ENCODE measurements at places on chromosomes 3 and 15.

- DNase-seq = no peak
Observed at GRCh38 chr15:68449389-68449788, 17.4 kb upstream of the ITGA11 start.

GRCh38 chr3:127050733-127051132, 67.8 kb downstream of the PLXNA1 start:
- DNase-seq = no peak

DNA sequence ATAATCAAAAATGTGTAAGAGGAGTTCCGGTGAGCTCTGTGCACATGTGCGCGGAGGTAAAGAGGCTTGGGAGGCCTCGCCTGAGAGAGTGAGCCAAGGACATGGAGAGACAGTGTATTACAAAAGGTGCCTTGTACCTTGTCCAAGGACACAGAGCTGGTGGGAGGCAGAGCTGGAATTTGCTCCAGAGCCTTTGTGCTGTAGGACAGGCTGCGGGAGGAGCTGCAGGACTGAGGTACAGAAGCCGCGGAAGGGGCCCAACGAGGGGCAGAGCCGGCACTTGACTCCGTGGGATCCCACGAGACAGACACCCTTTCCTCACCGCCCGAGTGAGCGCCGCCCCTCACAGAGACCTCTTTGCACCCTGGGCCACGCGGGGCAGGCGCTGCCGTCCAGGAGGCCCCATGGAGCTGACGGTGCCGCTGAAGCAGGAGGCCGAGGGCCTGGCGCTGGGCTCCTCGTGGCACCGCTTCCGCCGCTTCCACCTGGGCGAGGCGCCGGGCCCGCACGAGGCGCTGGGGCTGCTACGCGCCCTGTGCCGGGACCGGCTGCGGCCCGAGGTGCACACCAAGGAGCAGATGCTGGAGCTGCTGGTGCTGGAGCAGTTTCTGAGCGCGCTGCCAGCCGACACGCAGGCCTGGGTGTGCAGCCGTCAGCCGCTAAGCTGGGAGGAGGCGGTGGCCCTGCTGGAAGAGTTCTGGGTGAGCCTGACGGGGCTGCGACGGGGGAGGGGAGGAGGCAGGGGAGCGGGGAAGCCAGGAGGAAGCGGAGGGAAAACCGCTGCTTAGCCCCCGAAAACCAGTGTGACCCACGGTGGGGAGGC, 68.7 kb downstream of the SLTM start:
- no peak for DNase-seq

- DNase-seq = peak; percentile 96
Observed at GRCh38 chr3:138082085-138082991, 33.1 kb downstream of the DZIP1L start.

GRCh38 chr15:47610736-47611135, 106.6 kb upstream of the SEMA6D start:
- DNase-seq = no peak

DNA sequence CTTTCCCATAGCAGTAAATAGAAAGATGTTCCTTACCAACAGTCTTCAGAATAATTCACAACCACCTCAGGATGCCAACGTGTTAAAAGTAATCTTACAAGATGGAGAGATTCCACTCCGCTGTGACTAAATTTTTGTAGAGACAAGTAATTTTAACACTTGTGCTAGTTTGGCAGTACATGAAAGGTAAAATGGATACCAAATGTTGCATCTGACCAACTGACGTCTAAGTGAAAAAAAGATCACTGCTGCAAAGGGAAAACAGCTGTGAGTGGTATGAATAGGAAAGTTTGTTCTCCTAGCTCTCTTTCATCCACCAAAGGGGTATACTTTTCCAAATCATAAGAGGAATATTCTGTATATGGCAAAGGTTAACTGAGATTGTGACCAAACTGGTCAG, 2.6 kb downstream of the SPG21 start:
- no peak for DNase-seq

DNA sequence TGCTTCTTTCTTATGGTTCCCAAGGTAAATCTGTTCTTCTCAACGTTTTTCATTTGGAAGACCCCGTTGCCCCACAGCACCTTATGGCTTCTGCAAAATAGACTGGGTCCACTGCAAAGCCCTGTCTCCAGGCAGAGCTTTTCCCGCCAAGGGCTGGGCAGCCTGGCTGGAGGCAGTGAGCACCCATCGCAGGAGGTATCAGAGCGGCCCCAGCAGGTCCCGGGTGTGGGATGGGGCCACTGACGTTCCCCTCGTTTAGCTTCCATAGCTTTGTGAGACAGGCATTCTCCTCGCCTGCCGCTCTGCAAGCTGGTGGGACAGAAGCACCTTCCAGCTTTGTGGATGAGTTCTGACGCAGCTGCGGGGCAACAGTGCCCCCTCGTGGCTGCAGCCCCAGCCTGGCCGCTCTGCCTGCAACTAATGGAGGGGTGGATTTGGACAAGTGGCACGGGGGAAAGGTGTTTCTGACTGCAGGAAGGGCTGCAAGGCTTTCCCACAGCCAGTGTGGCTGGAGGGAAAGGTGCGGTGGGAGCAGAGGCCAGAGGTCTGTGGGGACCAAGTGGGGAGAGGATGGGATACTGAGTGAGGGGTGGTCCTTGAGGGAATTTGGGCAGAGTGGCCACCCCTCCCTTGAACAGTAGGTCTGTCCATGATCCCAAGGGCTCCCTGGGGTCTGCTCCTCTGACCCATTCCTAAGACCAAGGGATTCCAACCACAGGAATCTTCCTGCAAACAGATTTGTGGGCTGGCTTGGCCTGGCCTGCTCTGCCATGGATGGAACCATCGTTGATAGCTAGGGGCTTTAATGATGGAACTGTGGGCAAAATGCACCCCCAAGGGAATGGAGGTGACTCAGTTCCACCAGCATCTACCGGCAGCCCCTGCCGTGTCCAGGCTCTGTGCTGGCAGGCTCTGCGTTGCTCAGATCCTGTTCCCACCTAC, 99.4 kb downstream of the FBLN2 start:
- peak; percentile 70 for DNase-seq

DNA sequence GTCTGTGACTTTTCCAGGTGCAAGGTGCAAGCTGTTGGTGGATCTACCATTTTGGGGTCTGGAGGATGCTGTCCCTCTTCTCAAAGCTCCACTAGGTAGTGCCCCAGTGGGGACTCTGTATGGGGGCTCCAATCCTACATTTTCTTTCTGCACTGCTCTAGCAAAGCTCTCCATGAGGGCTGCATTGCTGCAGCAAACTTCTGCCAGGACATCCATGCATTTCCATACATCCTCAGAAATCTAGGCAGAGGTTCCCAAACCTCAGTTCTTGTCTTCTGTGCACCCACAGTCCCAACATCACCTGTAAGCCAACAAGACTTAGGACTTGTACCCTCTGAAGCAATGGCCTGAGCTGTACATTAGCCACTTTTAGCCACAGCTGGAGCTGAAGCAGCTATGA, 694.5 kb upstream of the BCHE start:
- no peak for DNase-seq

GRCh38 chr15:67149068-67149772, 83.8 kb downstream of the SMAD3 start:
- no peak for DNase-seq

DNA sequence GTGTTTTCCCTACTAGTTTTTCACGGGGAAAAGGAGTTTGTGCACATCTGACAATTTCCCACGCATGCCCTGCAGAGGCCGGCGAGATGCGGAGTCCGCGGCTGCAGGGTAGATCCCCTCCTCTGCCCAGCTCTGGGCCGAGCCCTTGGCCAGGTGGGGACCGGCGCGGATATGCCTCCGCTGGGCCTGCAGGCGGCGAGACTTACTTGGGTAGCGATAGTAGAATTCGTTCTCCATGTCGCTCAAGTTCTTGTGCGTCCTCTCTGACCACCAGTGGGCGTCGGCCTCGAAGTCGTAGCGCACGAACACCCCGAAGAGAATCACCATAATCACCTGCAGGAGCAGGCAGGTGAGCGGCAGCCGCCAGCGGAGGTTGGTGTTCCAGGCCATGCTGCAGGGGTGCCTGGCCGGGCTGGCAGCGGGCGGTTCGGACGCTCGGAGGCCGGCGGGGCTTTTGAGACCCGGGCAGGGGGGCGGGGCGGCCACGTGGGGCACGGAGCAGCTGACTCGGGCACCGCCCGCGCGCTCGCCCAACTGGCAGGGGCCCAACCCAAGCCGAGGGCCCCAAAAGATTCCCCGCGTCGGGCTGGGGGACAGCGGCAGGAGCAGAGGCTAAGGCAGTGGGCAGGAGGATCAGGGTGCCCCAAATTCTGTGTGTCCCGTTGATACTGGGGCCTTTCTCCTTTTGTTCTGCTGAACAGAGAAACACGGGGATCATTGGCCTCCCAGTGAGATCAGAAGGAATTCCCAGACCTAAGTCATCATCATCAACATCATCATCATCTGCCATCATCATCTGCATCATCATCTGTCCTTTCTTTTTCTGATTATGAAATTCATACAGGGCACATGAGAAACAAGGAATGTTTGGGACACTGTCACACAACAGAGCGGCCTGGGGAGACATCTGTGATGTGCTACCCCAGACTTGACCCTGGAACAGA, at the start of gene RHCG:
Gene RHCG, minus strand, starts transcription at position 429 of the 944 bp plus-strand sequence. Its CDS starts 39 bp downstream, at position 390.
- DNase-seq = peak; percentile 57

GRCh38 chr3:20924646-20925385, 738.8 kb upstream of the SGO1 start:
- peak; percentile 29 for DNase-seq

- DNase-seq = no peak
Observed at GRCh38 chr3:63998852-63999754, 24.2 kb downstream of the PSMD6 start.

DNA sequence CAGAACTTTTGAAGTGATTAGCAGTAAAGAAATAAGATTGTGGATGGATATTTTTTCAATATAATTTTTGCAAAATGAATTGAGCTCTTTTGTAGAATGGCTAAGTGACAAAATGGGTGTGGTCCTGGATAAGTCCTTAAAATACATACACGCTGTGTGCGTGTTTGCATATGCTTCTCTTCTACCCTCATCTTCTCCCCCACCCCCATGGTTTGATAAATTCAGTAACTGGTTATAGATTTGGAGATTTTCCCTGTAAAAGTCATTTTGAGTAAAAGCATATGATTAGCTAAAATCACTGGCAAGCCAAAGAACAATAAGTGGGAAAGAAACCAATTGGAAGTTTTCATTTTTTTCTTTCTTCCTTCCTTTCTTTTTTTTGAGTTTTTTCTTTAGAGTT, 453.9 kb upstream of the MDFIC2 start:
- no peak for DNase-seq

- peak; percentile 83 for DNase-seq
Observed at GRCh38 chr3:170196833-170197232, 15.3 kb upstream of the PHC3 start.

DNA sequence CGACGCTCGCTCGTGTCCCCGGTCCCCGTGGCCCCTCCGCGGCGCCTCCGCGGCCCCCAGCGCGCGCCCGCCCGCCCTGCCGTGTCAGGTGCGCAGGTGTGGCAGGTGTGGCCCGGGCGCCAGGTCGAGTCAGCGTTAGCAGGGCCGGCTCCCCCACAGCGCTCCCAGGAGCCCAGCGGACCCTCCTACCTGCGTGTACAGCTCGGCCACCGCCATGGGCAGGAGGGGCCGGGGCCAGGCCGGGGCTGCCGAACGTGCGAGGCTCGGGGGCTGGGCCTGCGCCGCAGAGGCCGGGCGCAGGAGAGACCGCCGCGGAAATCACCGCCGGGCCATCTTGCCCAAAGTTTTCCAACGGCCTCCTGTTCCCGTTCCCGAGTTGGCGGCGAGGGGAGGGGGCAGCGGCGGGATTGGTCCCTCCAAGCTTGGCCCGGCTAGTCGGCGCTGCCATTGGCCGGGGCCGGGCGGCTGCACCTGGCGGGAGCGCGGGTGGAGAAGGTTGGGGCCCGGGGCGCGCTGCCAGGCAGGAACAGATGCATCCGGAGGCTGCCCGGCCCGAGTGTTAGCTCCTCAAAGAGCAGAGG, at the start of gene MYO5C:
Gene MYO5C, minus strand, starts transcription at position 384 of the 581 bp plus-strand sequence. Its CDS starts 168 bp downstream, at position 216.
- peak; percentile 56 for DNase-seq

GRCh38 chr3:63624941-63625560, 27.4 kb upstream of the SNTN start:
- peak; percentile 86 for DNase-seq

GRCh38 chr3:42042747-42043098, 48.4 kb upstream of the TRAK1 start:
- no peak for DNase-seq

DNA sequence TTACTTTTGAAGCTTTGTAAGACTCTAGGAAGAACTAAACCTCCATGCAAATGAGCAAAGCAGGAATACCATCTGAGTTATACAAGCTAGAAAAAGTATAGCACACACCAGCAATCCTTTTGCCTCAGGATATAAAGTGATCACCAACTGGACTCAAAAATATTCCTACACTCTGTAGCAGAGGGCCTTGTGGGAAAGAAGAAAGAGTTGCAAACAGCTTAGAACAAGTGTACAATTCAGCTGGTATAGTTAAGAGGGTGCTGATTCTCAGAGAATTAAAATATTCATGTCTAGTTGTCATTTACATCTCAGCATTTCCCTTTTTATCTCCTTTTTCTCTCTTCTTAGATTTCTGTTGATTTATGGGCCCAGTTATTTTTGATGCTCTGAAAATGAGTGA, 248.4 kb downstream of the GAP43 start:
- no peak for DNase-seq

GRCh38 chr15:70292076-70292760, 194.5 kb upstream of the TLE3 start:
- no peak for DNase-seq

GRCh38 chr3:152970851-152971250, 135.9 kb downstream of the P2RY1 start:
- DNase-seq = peak; percentile 49

DNA sequence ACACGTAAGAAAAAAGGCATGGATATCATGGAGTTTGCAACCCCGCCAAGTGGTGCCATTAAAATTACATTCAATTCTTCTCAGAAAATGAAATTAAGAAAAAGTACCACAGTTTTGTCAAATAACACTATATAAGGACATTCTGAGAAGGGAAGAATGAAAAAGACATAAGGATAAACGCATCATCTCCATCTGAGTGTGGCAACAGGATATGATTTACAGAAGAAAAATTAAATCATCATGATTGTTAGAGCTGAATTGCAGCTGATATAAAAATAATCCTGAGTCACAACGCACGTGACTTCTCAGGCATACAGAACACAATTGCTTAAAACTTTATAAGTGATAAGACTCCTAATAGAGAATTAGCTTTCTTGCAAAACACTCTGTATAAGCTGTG, 133.8 kb downstream of the GREM1 start:
- peak; percentile 66 for DNase-seq

DNA sequence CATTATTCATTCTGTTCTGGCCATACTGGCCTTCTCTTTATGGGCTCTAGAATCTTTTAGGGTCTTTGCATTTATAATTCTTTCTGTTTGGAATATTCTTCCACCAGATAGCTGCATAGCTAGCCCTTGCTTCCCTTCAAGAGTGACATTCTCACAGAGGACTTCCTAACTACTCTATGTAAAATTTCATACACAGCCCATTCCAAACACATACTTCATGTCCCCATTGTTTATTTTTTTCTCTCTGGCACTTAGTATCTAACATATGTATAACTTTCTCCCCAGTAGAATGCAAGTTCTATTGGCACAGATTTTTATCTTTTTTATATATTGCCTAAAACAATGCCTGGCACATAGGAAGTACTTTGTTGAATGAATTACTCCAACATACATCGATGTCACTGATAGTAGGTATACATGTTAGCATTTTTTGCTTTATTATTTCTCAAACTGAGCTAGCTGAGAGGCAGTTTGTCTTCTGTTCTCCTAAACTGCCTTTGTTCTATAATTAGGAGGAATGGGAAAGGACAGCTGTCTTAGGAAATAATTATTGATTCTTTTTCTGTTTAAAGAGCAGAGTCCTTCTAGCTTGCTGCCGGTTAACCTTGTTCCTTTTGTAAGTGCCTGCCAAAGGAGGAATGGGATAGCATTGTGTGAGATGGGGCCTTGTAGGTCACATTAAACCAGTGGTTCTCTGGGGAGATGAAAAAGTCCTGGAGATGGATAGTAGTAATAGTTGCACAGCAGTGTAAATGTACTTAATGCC, 7.9 kb downstream of the FAM162A start:
- DNase-seq = no peak

All from mammary epithelial cell (primary cell).